ENCODE measurements at places on chromosomes 7 and 10.

DNA sequence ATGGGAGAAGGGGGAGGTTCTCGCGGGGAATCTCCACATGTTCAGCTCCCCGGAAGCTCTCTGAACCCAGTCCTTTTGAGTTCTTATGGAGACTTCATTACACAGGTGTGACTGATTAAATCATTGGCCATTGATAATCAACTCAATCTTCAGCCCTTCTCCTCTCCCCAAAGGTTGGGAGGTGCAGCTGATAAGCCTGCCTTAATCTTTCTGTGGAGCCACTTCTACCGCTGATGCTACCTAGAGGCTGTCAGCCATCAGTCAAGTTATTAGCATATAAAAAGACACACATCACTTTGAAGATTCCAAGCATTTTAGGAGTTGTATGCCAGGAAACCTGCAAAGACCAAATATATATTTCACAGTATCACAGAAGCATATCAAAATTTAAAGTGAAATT, 91.7 kb downstream of the MARCHF5 start:
- DNase-seq, result no peak

DNA sequence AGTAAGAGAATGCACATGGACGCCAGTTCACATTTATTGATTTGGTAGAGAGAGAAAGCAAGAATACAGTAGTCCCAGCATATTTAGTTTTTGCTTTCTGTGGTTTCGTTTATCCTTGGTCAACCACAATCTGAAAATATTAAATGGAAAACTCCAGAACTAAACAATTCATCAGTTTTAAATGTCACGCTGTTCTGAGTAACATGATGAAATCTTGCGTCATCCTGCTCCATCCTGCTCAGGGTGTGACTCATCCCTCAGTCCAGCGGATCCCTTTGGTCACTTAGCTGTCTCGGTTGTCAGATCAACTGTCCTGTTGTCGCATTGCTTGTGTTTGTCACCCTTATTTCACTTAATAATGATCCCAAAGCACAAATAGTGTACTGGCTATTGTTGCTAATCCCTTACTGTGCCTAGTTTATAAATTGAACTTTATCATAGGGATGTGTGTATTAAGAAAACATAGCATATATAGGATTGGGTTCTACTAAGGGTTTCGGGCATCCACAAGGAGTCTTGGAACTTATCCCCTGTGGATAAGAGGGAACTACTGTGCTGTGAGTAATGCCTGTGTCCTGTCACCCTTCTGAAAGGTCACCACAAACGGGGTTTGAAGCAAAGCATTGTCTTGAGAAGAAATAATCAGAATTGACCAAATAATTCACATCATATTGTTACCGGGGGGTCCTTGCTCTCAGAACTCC, 73.6 kb downstream of the OTUD1 start:
- DNase-seq, result no peak

- no peak for DNase-seq
These were observed 252.9 kb downstream of the MAD1L1 start for GRCh38 chr7:1979591-1980560.

DNA sequence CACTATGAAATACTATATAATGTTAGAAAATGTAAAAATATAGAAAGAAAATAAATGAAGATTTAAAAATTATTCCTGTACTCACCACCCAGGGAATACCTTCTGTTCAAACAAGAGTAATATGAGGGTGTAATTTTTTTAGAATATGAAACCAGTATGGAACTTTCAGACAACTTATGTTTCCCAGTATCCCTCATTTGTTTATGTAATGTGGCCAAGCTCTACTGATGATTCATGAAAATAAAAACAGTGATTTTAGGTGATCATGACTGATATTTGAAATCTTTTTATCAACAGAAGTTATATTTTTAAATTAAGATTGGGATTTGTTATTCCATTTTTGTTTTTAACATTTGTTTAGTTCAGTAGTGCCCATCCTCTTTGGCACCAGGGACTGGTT, 18.8 kb downstream of the SLK start:
- DNase-seq, result no peak

DNA sequence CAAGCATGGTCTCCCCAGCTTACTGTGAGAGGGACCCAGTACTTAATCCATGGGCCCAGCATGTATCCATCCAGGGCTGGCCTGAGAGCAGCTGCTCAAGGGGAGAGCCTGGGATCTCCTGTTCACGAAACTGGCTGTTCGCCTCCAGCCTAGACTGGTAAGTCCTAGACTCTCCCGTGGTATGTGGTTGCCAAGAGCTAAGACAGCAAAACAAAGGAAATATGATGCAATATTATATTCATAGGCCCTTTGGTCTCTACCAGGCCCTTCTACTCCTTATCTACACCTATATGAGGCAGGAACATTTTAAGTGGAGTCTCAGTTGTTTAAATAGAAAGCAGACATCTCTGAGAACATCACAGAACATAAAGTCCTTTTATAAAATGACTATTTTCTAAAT, 28.9 kb upstream of the STK17A start:
- no peak for DNase-seq

GRCh38 chr10:79049931-79050895, 18.6 kb upstream of the ZMIZ1 start:
- DNase-seq, result no peak
